ENCODE measurements at places on chromosomes 5 and 9.

GRCh38 chr9:7461791-7462190, 337.8 kb downstream of the DMAC1 start:
- no peak for DNase-seq

DNA sequence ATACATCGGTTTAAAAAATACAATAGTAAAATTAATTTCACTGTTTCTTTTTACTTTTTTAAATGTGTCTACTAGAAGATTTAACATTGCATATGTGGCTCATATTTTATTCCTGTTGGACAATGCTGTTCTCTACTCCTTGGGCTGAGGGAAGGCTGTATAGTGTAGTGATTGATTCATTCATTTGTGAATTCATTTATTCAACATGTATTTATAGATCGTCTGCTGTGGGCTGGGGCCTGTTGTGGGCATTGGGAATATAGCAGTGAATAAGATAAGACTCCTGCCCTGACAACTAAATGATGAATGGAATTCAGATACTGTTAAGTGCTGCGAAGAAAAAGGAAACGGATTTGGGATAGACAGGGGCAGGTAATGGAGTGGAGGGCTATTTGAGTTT, 55.7 kb downstream of the ZNF618 start:
- no peak for DNase-seq

GRCh38 chr5:40071870-40072269, 607.8 kb upstream of the PTGER4 start:
- no peak for DNase-seq

- no peak for DNase-seq
These were observed 197.2 kb upstream of the S1PR3 start for GRCh38 chr9:88794100-88794499.

- DNase-seq: no peak
These were observed 134.8 kb upstream of the BOD1 start for GRCh38 chr5:173751266-173751600.

- no peak for DNase-seq
These were observed 1008.2 kb upstream of the CDH9 start for GRCh38 chr5:28046596-28046995.

- no peak for DNase-seq
These were observed 831 bp upstream of the TBC1D9B start for GRCh38 chr5:179908528-179908927.

DNA sequence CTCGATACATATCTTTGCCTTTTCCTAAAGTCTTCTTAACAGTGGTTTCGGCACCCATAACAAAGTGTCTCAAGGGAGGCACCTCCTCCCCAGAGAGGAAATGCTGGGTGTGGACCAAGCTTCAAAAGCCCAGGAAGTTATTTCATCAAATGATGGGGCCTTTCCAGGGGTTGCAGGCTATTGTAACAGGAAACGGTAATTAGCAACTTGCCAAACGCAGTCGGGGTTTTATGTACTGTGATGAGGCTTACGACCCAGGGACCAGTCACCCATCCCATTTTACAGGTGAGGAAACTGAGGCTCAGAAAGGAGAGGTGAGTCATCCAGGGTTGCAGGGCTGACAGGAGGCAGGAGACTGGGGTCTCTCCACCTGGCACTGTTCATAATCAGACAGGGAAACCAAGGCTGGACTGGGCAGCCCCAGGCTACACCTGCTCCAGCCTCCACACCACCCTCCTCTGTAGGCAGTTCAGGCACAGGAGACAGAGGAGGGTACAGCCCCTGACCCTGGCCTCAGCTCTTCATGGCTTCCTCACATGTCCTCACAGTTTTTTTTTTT, 30.0 kb upstream of the SUSD3 start:
- DNase-seq: peak; percentile 49

DNA sequence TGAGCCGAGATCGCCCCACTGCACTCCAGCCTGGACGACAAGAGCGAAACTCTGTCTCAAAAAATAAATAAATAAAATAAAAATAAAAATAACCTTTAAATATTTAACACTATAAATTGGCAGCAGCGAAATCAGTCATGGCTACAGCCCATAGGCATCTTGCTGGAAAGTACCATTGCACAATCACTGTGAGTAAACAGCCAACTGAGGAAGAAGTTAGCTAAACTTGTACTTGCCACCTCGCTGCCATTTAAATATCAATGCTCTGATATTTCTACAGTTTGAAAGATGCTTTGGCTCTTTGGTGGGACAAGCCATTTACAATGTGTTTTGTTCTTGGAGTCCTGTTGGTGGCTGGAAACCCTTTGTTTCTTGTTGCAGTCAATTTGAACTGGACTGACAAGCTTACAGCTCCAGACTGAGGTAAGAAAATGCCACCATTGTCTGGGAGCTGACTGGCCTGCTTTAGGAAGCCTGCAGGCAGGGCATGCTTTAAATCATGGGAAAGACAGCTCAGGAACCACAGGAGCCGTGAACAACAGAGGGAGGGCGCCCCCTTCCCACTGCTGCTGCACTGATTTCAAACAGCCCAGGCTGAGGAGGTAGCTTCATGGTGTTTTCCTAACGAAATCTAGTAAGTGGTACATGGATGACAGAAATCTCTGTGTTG, 322.8 kb upstream of the RFX3 start:
- DNase-seq: no peak

GRCh38 chr5:50463047-50463446, 22.0 kb upstream of the EMB start:
- no peak for DNase-seq

GRCh38 chr5:68012429-68012828, 203.1 kb upstream of the PIK3R1 start:
- no peak for DNase-seq

DNA sequence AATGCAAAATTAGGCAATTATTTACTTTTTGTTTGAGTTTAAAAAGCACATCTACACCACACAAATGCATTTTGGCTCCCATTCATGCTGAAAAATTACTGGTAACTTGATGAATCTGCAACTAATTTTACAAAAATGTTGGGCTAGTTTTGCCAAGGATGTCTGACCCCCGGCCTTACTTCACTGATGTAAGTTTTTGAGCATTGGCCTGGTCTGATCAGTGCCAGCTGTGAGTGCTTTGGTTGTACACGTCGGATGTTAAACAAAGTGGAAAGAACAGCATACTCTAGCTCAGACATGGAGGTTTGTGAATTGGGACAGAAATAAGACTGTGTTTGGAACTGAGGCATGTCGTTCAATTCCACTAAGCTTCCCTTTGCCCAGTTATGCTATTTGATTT, 1044.2 kb downstream of the TLE4 start:
- DNase-seq: no peak

DNA sequence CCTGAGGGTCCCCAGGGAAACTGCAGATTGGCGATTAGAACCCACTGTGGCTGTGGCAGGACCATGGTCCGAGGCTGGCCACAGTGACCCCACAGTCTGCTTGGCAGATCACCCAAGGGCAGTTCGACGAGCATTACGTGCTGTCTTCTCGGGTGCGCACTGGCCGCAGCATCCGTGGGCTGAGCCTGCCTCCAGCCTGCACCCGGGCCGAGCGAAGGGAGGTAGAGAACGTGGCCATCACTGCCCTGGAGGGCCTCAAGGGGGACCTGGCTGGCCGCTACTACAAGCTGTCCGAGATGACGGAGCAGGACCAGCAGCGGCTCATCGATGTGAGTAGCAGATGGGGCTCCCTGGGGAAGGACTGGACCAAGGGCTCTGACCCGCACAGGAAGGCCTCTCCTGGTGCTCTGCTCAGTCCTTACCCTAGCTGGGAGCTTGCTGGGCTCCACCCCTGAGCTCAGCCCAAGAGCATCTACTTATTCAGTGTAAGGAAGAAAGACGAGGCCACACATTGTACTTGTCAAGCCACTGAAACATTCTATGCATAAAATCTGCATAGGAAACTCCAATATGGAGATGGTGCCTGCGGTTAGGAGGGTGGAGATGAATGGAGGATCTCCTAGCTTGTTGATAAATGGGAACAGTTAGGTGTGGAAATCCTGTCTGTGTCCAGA, 21.9 kb downstream of the CKMT2 start:
- no peak for DNase-seq

- no peak for DNase-seq
These were observed 62.8 kb upstream of the SUB1 start for GRCh38 chr5:32522429-32523143.

GRCh38 chr5:149019679-149020078, 43.2 kb downstream of the SH3TC2 start:
- DNase-seq: no peak

Data from stimulated activated CD4-positive, alpha-beta T cell treated with anti-CD3 and anti-CD28 coated beads, TNF-alpha, amount 100 ng/mL, for 4 hours (primary cell).